Stimulated activated CD4-positive, alpha-beta T cell treated with anti-CD3 and anti-CD28 coated beads, TNF-alpha, amount 100 ng/mL, for 4 hours (primary cell): ENCODE measurements at places on chromosomes 4 and X.

DNA sequence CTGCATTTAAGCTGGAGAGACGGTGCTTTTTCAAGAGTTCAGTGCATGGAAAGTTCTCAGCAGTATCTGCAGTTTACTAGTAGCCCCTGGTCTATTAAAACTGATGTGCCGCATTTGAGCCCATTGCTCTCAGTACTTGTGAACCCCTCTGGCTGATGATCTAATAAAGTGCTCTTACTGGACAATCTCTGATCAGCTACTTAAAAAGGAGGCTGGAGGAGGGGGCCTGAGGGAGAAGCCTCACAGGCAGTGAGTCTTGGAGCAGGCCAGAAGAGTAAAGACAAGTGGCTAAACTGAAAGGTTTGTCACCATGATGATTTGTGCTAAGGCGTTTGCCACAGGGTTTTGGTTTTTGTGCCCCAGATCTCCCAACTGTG is 138.5 kb downstream of the ARX start:
- DNase-seq, result no peak

GRCh38 chrX:45722471-45722870 is 521.8 kb upstream of the DIPK2B start:
- DNase-seq, result no peak

GRCh38 chr4:43360296-43360695 is 467.8 kb downstream of the GRXCR1 start:
- no peak for DNase-seq

DNA sequence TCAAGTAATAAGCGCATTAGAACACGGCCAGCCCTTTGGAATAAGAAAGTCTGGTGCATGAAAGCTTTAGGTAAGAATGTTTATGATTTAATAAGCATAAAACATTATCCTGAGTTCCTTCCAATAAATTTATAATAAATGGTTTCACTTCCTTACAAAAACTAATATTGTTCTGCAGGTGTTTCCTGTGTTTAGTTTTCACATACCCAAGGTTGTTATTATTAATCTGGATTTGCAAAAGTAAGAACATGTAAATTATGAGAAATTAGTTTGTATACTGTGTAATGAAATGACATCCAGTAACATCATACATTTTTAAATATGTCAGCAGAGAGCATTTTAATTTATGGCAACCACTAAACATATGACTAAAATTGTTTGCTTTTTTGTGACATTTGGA is 72.1 kb downstream of the BANK1 start:
- DNase-seq, result no peak

DNA sequence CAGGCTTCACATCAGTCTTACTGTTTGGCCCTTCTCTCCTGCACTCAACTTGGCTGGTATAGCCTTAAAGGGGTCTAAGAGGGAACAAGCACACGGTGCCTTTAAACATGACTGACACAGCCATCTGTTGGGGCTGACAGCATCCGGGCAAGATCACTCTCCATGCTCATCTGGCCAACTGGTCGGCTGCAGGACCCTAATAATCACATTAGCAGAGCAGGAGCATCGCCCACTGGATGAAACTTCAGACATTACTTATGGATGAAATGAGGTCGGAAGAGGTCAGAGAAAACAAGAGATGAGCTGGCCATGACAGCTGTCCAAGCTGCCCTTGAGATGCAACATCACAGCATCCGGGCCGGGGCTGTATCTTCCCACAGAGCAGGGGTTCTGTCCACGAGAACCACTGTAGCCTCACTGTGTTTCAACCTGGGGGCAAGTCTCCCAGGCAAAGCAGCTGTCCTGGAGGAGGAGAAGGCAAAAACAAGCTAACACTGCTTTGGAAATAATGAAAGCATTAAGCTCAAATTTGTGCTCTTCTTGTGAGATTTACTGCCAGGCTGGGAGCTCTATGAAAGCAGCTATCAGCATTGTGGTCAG is 94.4 kb upstream of the TTC29 start:
- DNase-seq, result no peak

- DNase-seq, result no peak
Measured at GRCh38 chr4:62619971-62620370, 1419.8 kb downstream of the ADGRL3 start.

GRCh38 chr4:87865960-87866598 is 33.3 kb downstream of the MEPE start:
- no peak for DNase-seq

- DNase-seq, result no peak
Measured at GRCh38 chrX:150167482-150168324, 195.4 kb upstream of the MAMLD1 start.

GRCh38 chrX:105273326-105273725 is 52.8 kb upstream of the TEX13A start:
- DNase-seq, result no peak

GRCh38 chr4:124940387-124940786 is 227.9 kb upstream of the ANKRD50 start:
- no peak for DNase-seq

- DNase-seq, result no peak
Measured at GRCh38 chrX:28158019-28158777, 176.9 kb upstream of the DCAF8L1 start.

DNA sequence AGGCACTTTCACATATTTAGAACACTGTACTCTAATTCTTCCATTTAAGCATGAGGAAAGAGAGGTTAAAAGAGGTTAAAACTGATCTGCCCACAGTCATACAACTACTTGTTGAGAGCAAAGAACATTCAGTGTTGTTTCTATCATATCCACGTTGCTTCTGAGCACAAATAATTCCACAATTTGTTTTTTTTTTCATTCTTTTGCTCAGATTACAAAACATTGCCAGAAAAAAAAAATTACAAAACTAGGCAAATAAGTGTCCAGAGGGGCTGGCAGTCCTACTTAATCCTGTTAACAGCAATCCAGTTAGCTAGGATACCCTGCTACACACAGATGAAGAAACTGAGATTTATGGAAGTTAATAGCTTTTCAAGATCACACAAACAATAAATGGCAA is 6.3 kb upstream of the USP53 start:
- no peak for DNase-seq

DNA sequence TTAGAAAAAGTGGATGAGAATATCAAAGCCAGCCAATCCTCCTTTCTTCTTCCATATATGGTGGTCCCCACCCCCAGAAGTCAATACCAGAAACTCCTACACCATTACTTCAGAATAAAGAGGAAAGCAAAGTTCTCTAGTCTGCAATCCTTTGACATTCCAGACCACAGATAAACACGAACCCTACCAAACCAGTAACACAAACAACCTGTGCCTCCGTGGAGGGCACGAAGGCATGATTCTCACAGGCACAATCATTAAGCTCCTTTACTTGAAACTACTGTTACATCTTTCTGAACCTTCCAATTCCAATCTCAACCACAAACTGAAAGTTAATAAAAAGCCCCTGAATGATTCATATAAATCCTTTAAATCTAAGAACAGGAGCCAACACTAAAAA is 16.3 kb downstream of the MAML3 start:
- no peak for DNase-seq

GRCh38 chr4:161183729-161184128 is 980.1 kb downstream of the FSTL5 start:
- no peak for DNase-seq

- DNase-seq, result no peak
Measured at GRCh38 chr4:6309777-6310176, 40.1 kb downstream of the WFS1 start.

- no peak for DNase-seq
Measured at GRCh38 chr4:147019091-147019490, 73.4 kb upstream of the TTC29 start.

DNA sequence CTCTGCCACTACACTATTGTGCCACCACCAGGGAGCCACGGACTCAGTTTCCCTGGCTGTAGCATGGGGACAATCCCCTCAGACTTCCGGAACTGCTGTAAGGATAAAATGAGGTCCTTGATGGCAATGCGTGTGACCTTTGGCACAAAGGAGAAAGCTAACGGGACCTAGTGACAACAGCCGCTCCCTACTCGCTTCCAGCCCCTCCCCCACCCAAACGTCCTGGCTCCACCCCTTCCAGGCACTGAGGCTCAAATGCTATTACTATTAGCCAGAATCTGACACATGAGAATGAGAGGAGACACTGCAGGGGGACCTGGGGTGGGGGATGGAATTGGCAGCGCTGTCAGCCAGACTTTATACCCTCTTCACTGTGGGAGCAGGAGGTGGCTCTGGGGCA is 5.4 kb upstream of the DUSP9 start:
- no peak for DNase-seq

- DNase-seq, result no peak
Measured at GRCh38 chr4:83917572-83917971, 381.7 kb downstream of the GPAT3 start.

GRCh38 chr4:112288455-112288854 is 2.8 kb upstream of the TIFA start:
- DNase-seq, result no peak

- DNase-seq, result no peak
Measured at GRCh38 chr4:82939414-82939813, 38.9 kb downstream of the THAP9 start.

- DNase-seq, result no peak
Measured at GRCh38 chrX:7771788-7772438, 71.1 kb upstream of the VCX start.

GRCh38 chr4:20615486-20616260 is 84.6 kb upstream of the PACRGL start:
- no peak for DNase-seq

- no peak for DNase-seq
Measured at GRCh38 chr4:165016971-165017370, 14.8 kb upstream of the TRIM60 start.

GRCh38 chr4:142637614-142638013 is 208.5 kb downstream of the INPP4B start:
- no peak for DNase-seq

DNA sequence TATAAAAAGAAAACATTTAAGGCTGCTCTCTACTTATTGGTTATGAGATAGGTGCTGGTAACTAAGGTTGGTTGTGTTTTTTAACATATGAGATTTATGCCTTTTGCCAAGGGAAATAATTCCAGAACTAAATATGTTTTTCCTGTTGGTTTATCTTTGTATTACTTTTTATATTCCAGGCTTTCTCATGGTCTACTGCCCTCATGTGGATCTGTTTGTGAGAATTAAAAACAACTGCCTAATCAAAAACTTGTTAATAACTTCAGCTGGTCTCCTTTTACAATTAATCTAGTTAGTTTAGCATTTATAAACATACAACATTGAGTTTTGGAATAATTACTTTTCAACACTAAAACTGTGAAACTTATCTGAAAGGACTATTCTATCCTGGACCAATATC is 1208.3 kb downstream of the ADGRL3 start:
- no peak for DNase-seq

GRCh38 chr4:156169861-156170260 is 216.2 kb upstream of the CTSO start:
- DNase-seq, result no peak

DNA sequence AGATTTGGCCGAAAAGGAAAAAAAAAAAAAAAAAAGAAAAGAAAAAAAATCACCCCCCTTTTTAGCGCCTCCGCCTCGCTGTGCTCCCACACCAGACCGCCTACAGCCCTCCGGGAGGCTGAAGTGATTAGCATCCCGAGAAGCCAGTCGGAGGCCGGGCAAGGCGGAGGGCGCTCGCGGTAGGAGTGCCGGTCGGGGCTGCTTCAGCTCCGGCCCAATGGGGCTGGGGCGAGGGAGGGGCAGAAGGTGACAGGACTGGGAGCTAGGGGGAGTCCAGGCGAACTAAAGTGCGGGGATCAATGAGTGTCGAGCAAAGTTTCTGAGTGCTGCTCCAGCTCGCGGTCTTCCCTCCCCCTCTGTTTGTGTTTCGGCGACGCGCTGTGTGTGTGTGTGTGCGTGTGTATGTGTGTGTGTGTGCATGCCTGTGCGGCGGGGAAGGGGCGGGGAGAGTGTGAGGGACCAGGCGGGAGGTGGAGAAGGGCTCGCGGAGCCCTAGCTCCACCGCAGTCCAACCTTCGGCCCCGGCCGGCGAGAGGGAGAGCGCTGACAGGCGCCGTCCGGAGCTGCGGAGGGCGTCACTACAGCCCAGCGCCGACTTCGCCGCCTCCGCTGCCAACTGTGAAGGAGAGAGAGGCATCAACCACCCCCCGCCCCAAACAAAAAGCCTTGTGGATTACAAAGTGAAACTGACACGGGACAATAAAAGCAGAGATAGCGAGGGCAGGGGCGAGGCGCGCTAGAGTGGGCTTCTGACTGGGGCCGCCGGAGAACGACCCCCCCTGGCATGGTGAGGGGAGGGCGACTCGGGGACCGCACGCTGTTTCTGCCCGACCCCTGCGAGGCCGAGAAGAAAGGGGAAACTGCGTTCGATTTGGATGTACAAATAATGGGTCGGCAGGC is at the start of gene FAT4:
TSS of gene FAT4 (plus strand) at position 280 of the 900 bp plus-strand sequence. CDS start 1,457 bp downstream, outside the sequence.
- no peak for DNase-seq

DNA sequence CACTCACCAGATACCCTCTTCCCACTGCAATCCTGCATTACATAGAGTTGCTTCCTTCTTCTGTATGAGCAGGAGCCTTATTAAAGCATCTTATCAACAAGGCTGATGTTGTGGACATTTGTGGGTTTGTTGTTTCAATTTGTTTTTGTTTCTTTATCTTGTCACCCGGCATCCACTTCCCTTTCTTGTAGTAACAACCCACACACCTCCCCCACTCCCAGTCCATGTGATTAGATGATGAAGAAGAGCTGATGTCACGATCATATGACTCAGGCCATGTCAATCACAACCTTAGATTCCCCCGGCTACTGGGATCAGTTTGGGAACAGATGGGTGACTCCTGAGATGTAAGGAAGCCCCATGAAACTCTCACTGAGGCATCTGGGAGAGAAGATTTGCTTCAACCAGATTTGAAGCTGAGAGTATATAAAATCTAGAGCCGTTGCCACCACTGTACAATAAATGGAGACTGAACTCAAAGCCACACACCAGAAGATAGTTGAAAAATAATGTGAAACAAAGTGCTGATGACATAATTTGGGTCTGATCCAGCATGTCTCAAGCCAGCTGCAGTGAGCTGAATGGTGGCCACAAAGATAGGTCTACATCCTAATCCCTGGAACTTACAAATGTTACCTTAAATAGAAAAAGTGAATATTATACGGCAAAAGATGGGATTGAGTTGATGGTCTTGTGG is 34.1 kb upstream of the SRD5A3 start:
- no peak for DNase-seq

GRCh38 chr4:86892636-86892960 is 376 bp upstream of the C4orf36 start:
- no peak for DNase-seq

GRCh38 chr4:37246891-37247290 is 2.3 kb downstream of the NWD2 start:
- no peak for DNase-seq

GRCh38 chrX:137425273-137425902 is 140.5 kb upstream of the ZIC3 start:
- DNase-seq, result no peak

GRCh38 chr4:156545003-156545785 is 426.4 kb downstream of the PDGFC start:
- no peak for DNase-seq

DNA sequence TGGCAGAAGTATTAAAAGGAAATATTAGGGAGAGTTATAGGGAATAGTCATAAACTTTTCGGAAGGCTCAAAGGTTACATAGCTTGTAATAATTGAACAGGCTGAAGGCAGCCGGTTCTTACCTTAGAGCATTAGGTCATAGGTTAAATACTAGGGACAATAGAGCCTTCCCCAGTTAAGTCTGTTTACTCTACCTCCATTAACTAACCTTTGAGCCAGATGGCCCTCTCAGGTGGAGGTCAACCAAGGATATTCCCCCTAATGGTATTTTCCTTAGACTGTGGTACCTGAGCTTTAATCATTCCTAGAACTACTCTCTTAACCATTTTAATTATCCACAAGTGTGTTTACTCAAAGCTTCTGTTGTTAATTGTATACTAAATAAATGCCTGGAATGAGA is 920.9 kb upstream of the PABPC4L start:
- DNase-seq, result no peak
